ENCODE measurements at places on chromosomes 12 and 14. TPM values are rescaled to one million over a fixed set of nuclear protein-coding genes. Genes with fewer than 3 reads are reported as not detected.

DNA sequence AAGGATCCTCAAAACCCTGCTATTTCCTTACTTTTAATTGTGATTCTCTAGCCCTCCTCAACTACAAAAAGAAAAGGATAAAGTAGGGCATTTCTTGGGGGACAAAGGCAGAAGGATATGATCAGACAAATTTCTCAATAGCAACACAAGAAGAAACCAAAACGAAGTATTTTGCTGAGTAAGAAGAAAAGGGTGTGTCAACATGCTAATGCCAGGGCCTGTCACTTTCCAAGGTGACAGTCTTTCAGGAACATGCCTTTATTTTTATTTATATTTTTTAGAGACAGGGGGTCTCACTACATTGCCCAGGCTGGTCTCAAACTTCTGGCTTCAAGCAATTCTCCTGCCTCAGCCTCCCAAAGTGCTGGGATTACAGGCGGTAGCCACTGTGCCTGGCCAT, 39.8 kb downstream of the CBX5 start:
- peaks cover 60% of the 10 kb centered on the region for H3K36me3 ChIP-seq
- no peak overlapping the region for H3K4me3 ChIP-seq
- no peaks in the 10 kb centered on the region for H3K4me1 ChIP-seq
- DNase-seq = no peak
- no peak overlapping the region for H3K27ac ChIP-seq

DNA sequence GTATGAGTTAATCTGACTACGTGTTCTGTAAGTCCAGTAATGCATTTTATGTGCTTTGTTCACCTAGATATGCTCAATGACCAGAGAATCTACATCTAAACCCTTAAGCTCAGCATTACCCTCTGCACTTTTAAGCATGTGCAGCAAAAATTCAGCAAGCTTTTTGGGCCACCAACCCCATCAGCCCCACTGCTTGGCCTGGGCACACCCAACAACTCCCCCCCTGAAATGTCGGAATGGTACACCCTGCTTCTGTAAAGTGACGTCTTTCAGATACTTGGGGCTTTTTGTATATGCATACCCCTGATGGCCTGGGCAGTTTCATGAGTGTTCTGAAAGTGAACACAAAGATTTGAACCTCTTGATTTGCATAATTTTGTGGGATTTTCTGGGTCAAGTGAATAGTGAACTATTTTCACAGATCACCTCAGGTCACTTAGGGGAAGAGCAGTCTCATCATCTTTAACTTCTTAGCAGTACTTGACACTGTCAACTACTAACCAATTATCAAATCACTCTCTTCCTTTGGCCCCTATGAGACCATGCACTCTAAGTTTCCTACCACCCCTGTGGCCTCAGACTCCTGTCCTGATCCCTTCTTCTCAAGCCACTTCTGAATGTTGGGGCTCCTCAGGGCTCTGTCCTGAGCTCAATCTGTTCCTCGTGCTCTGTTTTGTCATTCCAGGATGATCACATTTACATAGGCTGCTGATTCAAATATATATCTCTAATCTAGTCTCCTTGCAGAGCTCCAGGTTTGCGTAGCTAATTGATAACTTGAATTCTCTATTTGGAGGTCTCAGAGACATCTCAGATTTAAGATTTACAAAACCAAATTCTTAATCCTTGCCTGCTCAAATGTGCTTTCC, 36.3 kb upstream of the PPM1A start:
- no peak for DNase-seq
- H3K36me3 ChIP-seq = no peaks in the 10 kb centered on the region
- no peaks in the 10 kb centered on the region for H3K27me3 ChIP-seq
- H3K4me1 ChIP-seq = no peaks in the 10 kb centered on the region
- H3K27ac ChIP-seq = no peak overlapping the region

GRCh38 chr12:104381731-104382480, 74.8 kb upstream of the CHST11 start:
- peak; percentile 81 for DNase-seq
- peaks cover 8% of the 10 kb centered on the region for H3K4me1 ChIP-seq
- H3K27ac ChIP-seq = no peak overlapping the region
- H3K36me3 ChIP-seq = no peaks in the 10 kb centered on the region

- no peaks in the 10 kb centered on the region for H3K27me3 ChIP-seq
- no peak for DNase-seq
- H3K4me3 ChIP-seq = no peak overlapping the region
- H3K27ac ChIP-seq = no peak overlapping the region
These were observed 170.5 kb downstream of the TSPAN9 start for GRCh38 chr12:3247629-3248161.

DNA sequence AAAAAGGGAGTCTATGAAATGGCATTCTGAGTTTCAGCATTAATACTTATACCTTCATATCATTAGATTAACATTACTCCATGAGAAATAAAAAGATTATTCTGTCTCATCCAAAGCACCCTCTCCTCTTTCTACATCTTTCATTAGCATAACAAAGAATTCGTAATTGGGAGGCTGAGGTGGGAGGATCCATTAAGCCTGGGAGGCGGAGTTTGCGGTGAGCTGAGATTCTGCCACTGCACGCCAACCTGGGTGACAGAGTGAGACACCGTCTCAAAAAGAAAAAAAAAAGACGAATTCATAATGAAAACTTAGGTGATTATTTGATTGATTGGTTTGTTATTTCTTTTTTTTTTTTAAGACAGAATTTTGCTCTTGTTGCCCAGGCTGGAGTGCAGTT, 1.8 kb upstream of the CDK17 start:
- peak overlapping the region; percentile 99 for H3K27ac ChIP-seq
- H3K27me3 ChIP-seq = no peaks in the 10 kb centered on the region
- DNase-seq = no peak

DNA sequence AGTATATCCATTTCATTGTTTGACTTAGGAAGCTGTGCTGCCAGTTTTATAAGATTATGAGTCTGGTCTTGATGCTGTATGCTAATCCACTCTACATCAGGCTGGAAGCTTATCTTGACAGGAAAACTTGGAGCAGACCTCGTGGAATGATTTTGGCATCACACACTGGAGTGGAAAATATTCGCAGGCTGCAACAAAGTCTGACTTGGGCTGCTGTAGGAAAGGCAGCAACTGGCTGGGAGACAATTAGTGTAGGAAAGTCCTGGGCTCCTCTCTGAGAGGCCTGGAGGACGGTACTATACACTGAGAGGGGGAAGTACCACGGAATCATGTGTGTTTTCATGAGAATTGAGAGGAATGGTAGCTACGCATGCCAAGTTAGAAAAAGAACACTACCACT, 383.7 kb downstream of the ETNK1 start:
- no peaks in the 10 kb centered on the region for H3K36me3 ChIP-seq
- no peak overlapping the region for H3K4me3 ChIP-seq
- H3K27me3 ChIP-seq = no peaks in the 10 kb centered on the region
- H3K27ac ChIP-seq = no peak overlapping the region
- no peaks in the 10 kb centered on the region for H3K4me1 ChIP-seq

DNA sequence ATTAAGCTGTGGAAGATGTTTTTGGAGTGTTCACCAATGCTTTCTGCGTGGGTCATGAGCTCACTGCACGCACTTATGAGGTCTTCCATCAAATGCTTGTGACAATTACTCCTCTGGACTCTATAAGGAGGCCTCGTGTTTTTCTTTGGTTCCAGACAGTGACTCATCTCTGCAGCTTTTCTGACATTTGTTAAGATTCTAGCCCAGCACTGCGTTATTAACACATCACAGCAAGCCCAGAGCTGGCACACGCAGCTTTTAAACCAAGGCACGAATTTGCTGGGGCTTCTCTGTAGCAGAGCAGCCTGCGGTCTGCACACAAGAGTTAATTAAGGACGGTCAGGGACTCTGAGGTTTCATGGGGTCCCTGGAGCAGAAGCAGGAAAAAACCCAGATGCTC, 16.9 kb downstream of the MEG3 start:
- H3K4me3 ChIP-seq = no peak overlapping the region
- H3K36me3 ChIP-seq = no peaks in the 10 kb centered on the region
- no peak for DNase-seq
- H3K27me3 ChIP-seq = peaks cover 10% of the 10 kb centered on the region

DNA sequence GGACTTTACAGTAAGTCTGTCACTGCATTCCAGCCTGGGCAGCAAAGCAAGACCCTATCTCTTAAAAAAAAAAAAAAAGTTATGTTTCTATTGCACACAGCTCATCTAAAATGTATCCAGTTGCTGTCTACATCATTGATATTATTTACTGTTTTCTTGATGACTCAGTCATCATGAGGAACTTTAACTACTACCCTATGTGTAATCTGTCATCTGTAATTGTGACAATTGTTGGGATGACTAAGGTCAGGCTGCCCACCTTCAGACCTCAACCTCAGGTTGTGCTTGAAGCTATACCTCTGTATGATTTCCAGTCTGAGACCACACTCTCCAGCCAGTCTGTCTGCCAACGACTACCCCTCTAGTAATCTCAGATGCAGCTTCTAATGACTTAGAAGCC, 15.3 kb downstream of the PPP1R13B start:
- no peak for DNase-seq
- H3K36me3 ChIP-seq = no peaks in the 10 kb centered on the region
- H3K27ac ChIP-seq = no peak overlapping the region
- H3K4me1 ChIP-seq = peaks cover 31% of the 10 kb centered on the region
- H3K27me3 ChIP-seq = no peaks in the 10 kb centered on the region
- no peak overlapping the region for H3K4me3 ChIP-seq

Gene B3GNT4
- 0.46 TPM for total RNA-seq

Gene KLHL33
- 0.29 TPM for total RNA-seq

- no peak overlapping the region for H3K27ac ChIP-seq
- H3K27me3 ChIP-seq = no peaks in the 10 kb centered on the region
- DNase-seq = no peak
- no peaks in the 10 kb centered on the region for H3K36me3 ChIP-seq
- H3K4me1 ChIP-seq = peaks cover 16% of the 10 kb centered on the region
- no peak overlapping the region for H3K4me3 ChIP-seq
These were observed 4.3 kb downstream of the NFE2 start for GRCh38 chr12:54296393-54297099.

Gene PLBD1
- total RNA-seq = 49.3 TPM

Gene PLEKHG7
- not detected for total RNA-seq

GRCh38 chr12:94327809-94328208, 131.9 kb downstream of the CEP83 start:
- DNase-seq = no peak
- H3K27ac ChIP-seq = no peak overlapping the region
- no peaks in the 10 kb centered on the region for H3K36me3 ChIP-seq
- H3K4me3 ChIP-seq = no peak overlapping the region
- no peaks in the 10 kb centered on the region for H3K27me3 ChIP-seq

GRCh38 chr12:120132863-120133385, 16.4 kb upstream of the RAB35 start:
- no peaks in the 10 kb centered on the region for H3K4me1 ChIP-seq
- H3K27ac ChIP-seq = no peak overlapping the region
- H3K27me3 ChIP-seq = no peaks in the 10 kb centered on the region
- H3K4me3 ChIP-seq = no peak overlapping the region
- no peak for DNase-seq

Gene CMKLR1
- total RNA-seq = 29.1 TPM

- no peaks in the 10 kb centered on the region for H3K4me1 ChIP-seq
- H3K27me3 ChIP-seq = no peaks in the 10 kb centered on the region
- H3K27ac ChIP-seq = no peak overlapping the region
- no peak overlapping the region for H3K4me3 ChIP-seq
- no peaks in the 10 kb centered on the region for H3K36me3 ChIP-seq
These were observed 11.5 kb upstream of the NUP107 start for GRCh38 chr12:68675101-68675842.

DNA sequence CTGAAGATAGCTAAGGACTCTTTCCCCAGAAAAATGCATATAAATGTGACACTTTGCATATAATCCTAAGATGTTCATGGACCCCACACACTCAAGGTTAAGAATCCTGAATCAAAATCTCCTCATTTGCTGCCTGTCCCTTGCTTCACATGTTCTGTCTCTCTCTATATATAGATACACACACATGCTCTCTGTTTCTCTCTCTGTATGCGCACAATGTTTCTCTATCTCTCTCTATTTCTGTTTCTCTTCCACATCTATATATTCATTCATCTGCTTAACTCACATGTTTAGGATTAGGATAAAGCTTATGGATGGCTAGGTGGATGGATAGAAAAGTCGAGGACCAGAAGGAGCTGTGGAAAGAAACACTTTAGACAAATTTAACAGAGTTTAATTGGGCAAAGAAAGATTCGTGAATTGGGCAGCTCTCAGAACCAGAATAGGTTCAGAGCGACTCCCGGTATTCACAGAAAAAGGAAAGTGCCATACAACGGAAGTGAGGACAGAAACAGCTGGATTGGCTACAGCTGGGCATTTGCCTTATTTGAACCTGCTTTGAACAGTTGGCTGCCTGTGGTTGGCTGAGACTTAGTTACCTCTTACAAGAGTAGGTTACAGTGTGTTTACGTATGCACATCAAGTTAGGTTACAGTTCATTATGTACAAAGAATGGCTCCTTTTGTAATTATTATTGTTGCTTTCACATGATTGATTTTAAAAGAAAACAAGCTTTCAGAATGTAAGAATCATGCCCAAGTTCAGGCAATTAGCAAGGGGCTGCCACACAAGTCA, 57.6 kb downstream of the EMP1 start:
- no peak overlapping the region for H3K4me3 ChIP-seq
- H3K27ac ChIP-seq = no peak overlapping the region
- H3K4me1 ChIP-seq = peaks cover 5% of the 10 kb centered on the region
- DNase-seq = no peak
- H3K36me3 ChIP-seq = no peaks in the 10 kb centered on the region
- H3K27me3 ChIP-seq = no peaks in the 10 kb centered on the region

GRCh38 chr12:7628381-7628961, 37.2 kb downstream of the APOBEC1 start:
- H3K27me3 ChIP-seq = peaks cover 7% of the 10 kb centered on the region
- H3K4me1 ChIP-seq = no peaks in the 10 kb centered on the region
- H3K27ac ChIP-seq = no peak overlapping the region

- H3K4me1 ChIP-seq = peaks cover under 1% of the 10 kb centered on the region
- DNase-seq = no peak
- H3K27me3 ChIP-seq = no peaks in the 10 kb centered on the region
- H3K36me3 ChIP-seq = peaks cover 53% of the 10 kb centered on the region
- no peak overlapping the region for H3K27ac ChIP-seq
These were observed 10.6 kb downstream of the MCRS1 start for GRCh38 chr12:49557187-49557916.

GRCh38 chr12:129830796-129831195, 73.0 kb downstream of the TMEM132D start:
- H3K4me3 ChIP-seq = no peak overlapping the region
- no peaks in the 10 kb centered on the region for H3K36me3 ChIP-seq
- no peak overlapping the region for H3K27ac ChIP-seq
- no peaks in the 10 kb centered on the region for H3K4me1 ChIP-seq
- H3K27me3 ChIP-seq = no peaks in the 10 kb centered on the region

DNA sequence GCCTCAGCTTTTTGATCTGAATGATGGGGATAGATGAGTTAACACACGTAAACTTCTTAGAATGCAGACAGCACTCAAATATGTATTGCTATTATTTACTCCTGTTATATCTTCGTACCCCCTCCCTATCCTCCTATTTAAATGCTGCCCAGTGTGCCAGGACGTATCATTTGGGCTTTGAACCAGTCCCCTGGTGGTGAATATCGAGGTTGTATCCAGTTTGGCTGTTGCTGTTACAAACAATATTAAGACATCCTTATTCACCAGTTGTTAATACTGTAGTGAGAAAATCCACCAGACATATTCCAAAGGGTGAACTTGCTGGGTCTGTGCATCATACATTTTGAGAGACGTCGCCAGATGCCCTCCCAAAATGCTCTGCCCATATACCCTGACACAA, 51.5 kb upstream of the FOXN3 start:
- H3K27me3 ChIP-seq = no peaks in the 10 kb centered on the region
- H3K27ac ChIP-seq = no peak overlapping the region
- no peak overlapping the region for H3K4me3 ChIP-seq
- no peak for DNase-seq

GRCh38 chr14:32087173-32087861, 10.2 kb downstream of the ARHGAP5 start:
- no peak overlapping the region for H3K27ac ChIP-seq
- peaks cover 9% of the 10 kb centered on the region for H3K4me1 ChIP-seq
- no peak overlapping the region for H3K4me3 ChIP-seq
- H3K36me3 ChIP-seq = no peaks in the 10 kb centered on the region

Gene RAD51B
- 11.5 TPM for total RNA-seq

Gene ACOT2
- total RNA-seq = 40.2 TPM

Gene MGST1
- total RNA-seq = 357 TPM

Data from upper lobe of right lung (tissue), 1 donor.